ENCODE measurements at places on chromosomes 16 and 17.

DNA sequence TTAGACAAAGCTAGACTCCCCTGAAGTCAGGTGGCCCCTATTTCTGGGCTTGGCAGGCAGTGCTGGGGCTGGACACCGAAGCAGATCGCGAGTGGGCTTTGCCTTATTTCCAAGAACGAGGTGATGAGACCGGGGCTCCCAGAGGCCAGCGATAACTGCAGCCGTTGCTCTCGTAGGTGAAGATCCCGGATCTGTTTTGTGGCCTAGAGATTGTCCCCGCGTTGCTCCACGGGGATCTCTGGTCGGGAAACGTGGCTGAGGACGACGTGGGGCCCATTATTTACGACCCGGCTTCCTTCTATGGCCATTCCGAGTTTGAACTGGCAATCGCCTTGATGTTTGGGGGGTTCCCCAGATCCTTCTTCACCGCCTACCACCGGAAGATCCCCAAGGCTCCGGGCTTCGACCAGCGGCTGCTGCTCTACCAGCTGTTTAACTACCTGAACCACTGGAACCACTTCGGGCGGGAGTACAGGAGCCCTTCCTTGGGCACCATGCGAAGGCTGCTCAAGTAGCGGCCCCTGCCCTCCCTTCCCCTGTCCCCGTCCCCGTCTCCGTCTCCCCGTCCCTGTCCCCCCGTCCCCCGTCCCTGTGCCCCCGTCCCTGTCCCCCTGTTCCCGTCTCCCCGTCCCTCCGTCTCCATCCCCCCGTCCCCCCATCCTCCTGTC lies 1.5 kb upstream of the TBCD start:
- DNase-seq = no peak

- DNase-seq = no peak
These were observed 9.9 kb downstream of the SSTR5 start for GRCh38 chr16:1082266-1082951.

- DNase-seq = no peak
These were observed 114.6 kb downstream of the PITPNC1 start for GRCh38 chr17:67491681-67492024.

- DNase-seq = peak; percentile 51
These were observed at the start of gene GJC1 for GRCh38 chr17:44829523-44830358. TSS of gene GJC1 (minus strand) at chr17:44830287. CDS start at chr17:44805817, 24,470 bp downstream.

DNA sequence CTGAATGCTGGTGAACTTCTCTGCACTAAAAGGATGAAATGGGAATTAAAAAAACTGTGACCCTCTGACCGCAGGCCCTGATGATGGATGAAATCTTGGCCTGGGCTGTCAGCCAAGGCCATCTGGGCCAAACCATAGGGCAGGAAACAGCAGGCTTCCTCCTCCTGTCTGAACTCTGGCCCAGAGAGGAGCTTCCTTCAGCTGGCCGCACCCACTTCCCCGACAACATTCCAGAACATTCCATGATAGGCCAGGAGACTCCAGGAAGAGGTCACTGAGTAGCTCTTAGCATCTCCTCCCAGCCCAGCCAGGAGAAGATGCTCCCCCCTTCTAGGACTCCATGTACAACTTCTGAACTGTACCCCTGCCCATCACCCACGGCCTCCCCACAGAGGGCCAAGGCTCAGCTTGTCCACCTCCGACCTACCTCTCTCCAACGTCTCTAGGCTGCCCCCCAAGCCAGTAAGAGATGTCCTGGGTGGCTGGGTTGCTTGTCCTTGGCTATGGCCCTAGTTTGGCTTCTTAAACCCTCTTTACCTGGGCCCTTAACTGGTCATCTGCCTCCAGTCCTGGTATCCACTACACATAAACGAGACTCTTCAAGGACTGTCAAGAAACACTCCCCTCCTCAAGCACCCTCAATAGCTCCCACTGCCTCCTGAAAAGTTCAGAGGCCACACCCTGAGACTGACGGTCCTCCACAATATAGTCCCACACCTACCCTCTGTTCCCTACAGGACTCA lies 1.7 kb downstream of the RPH3AL start:
- no peak for DNase-seq

All from neural crest cell (in vitro differentiated cells).